ENCODE measurements at places on chromosomes 6 and 20. TPM values are rescaled to one million over a fixed set of nuclear protein-coding genes. Genes with fewer than 3 reads are reported as not detected.

- no peak for DNase-seq
Observed at GRCh38 chr6:16825784-16826183, 64.5 kb upstream of the ATXN1 start.

DNA sequence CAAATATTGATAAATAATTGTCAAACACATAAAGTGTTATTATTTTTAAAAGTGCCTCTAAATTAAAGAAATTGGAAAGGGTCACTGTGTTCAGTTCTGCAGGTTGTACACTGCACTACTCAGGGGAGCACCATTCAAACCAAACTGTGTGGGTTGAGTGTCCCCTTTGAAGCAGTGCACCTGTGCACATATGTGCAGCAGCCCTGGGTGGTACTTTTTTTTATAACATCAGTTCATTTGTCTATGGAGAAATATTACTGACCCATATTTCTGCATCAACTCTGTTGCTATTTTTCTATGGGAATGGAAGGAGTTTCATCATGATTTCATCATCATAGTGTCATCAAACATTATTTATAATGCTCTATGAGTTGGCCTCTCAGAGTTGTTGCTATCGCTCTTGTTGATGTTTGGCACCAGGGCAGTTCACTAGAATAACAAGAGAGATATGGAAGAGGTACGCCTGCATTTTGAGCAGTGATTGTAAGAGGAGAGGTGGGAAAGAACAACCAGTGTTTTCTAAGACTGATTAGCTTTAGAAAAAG is 457.6 kb downstream of the TFAP2A start:
- DNase-seq: no peak

DNA sequence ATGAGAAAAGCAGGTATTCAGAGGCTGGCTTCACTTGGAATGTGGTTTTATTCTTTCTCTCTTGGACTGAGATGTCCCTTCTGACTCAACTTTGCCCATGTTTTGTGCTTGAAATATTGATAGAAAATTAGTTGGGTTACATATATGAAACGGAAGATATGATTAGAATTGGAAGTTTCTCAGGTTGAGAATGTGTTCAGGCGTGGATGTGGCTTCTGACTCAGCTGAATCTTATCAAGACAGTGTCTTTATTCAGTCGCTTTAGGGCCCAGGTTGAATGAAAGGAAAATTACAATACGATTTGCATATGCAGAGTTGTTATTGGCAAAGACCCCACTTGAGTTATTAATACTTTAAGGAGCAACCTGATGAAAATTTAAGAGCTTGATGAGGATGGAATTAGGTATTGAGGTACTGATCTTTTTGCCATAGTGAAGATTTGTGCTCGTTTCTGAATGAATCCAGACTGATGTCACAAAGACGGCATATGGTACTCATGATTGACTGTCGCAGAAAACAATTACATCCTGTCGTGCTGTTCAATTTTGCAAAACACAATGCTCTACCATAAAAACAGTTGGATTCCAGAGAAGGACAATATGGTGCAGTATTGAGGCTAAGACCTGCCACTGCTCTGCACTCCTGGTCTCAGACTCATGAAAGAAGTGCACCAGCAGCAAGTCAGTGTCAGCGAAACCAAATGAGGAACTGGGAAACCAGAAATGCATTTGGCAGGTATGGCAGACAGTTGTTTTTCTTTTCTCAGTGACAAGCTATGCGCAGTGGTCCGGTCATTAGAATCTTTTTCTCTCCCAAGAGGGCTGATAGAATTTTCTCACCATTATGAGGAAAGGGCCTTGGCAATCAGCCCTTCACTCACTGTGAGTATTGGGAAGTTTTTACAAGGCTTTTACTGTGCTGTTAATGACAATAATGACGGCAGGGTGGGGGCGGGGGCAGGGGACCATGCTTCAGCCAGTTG is 158.3 kb downstream of the DOK5 start:
- DNase-seq: no peak

DNA sequence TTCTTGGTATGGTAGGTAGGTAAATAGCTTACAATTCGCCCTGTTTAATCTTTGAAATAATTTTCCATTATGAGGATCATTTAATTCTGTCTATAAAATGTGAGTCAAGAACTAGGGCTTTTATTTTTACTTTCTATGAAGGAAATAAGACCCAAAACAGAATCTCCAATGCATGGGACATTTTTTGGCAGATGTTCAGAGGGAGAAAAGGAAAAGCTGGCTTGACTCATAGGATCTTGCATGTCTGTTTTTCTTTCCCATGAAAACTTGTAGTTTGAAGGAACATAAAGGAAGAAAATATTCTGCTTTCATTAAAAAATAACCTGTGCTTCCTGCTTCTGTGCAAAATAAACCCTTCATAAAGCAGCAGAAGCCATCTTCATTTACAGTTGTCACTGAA is 143.1 kb upstream of the INSM1 start:
- no peak for DNase-seq

DNA sequence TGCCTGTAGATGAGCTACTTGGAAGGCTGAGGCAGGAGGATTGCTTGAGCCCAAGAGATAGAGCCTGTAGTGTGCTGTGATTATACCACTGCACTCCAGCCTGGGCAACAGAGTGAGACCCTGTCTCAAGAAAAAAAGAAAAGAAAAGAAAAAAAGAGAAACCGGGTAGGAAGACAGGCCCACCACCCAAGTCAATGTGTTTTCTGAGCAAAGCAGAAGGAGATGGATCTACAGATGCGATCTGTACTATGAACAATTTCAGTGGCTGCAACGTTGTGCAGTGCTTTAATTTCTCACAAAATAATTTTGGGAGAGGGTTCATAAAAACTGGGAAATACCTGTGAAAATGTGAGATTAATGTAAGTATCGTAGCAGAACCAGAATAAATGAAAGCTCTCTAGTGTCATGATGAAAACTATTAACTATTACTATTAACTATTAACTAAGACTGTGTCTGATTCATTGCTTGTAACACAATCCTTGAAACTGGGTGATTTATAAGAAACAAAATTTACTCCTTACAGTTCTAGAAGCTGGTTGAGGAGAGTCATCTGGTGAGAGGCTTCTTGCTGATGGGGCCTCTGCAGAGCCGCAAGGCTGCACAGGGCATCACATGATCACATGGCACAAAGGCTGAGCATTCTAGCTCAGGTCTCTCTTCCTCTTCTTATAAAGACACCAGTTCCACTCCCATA is 233.1 kb upstream of the ZNF217 start:
- DNase-seq: no peak

DNA sequence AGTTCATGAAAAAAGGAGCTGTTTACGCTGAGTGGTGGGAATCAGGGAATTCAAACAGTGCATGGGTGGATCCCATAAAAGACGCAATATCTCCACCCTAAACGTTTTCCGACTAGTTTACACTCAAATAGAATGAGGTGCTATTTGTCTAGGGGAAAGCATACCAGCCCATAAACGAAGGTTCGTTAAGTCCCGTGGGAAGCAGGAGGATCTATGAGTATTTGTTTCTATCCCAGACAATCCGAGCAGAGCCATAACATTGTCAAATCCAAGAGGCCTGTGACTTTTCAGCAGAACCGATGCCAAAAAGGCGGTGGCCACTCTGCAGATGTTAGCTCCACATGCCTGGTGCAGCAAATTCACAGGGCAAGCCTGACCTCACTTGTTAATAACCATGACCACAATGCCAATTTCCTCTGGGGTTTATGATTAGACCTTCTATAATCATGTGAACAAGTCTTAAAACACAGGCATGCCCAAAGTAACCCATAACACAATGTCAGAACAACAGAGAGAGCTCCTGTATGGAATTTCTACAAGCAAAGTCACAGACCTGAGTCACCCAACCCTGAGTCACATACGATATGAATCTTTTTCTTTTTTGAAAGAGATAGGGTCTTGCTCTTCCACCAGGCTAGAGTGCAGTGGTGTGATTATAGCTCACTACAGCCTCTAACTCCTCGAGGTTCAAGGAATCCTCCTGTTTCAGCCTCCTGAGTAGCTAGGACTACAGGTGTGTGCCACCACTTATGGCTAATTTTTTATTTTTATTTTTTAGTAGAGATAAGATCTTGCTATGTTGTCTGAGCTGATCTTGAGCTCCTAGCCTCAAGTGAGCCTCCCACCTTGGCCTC is 123.3 kb downstream of the KIF13A start:
- DNase-seq: no peak

DNA sequence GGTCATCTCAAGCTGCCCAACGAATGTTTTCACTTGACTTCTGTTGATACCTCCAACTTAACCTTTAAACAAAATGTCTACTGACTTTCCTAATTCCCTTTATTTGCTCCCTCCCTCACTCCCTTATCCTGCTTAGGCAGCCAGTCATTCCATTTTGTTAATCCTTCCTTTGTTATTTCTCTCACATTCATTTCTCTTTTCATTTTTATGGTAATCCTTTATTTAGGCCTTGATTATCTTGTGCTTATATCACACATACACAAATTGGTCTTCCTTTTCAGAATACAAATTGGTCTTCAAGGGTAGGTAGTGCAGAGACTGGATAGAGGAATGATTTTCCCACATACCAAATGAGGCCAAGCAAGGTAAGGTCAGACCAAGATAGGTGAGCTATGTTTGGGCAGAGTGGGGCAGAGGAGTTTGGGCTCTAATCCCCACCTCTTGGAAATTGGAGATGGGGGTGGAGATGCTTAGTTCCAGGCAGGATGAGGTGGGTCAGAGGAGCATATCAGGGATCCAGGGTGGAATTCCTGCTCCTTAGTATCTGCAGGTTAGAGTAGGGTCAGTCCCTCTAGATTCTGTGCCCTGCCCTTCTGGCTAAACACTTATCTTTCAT is 2.0 kb upstream of the SPACA1 start:
- DNase-seq: no peak

- DNase-seq: no peak
Observed at GRCh38 chr6:1208876-1209275, 103.0 kb upstream of the FOXQ1 start.

DNA sequence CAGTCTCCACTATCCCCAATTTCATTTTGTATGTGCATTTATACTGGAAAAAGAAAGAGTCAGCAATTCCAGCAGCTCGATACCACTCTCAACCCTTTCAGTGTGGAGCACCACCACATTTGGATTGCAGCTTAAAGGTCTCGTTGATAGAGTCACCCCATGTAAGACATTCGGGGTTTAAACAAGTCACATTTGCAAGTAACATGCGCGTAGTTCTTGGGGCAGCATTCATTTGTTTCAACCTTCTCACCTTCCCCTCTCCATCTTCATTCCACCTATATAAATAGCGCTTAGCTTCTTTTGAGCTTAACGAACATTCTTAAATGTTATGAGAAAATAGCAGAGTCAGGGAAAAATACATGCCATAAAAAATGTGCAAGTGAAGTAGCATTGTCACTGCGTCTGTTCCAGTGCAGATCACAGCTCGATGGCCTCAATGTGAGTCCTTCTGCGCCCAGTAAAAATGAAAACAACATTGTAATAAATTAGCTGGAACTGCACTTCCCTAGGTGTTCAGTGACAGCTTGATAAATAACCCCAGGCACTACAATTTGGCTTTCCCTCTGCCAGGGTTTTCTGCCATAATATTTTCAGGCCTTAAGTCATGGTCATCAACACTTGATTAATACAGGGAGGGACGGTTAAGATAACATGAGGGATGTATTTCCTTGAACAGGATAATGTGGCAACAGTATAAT is 737.8 kb upstream of the NRSN1 start:
- DNase-seq: no peak

DNA sequence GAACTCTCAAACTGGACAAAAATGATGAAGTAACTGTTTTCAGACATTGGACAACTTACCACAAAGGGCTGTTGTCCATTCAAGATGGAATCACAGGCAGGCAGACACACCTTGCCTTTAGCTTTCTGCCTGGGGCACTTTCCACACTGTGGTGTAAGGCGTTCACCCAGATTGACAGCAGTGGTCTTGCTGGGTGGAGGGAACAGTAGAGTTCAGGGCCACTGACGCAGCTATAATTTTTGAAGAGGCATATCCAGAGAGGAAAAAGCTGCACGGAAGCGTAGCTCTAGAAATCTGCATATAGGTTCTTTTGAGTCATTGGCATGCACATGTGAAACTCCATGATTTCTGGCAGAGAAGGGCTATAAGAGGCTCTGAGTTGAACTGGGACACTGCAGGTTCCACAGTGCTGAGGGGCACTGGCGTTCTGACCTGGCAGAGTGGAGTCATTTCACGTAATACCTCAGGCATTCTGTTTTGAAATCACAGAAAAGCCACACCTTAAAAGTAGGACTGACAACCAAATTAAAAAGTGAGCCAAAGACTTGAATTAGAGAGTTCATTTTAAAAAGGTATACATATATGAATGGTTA is 105.0 kb upstream of the EDN1 start:
- no peak for DNase-seq

- no peak for DNase-seq
Observed at GRCh38 chr20:18904624-18905023, 91.0 kb downstream of the SCP2D1 start.

The ZNF184 gene
- 9.8 TPM for total RNA-seq

DNA sequence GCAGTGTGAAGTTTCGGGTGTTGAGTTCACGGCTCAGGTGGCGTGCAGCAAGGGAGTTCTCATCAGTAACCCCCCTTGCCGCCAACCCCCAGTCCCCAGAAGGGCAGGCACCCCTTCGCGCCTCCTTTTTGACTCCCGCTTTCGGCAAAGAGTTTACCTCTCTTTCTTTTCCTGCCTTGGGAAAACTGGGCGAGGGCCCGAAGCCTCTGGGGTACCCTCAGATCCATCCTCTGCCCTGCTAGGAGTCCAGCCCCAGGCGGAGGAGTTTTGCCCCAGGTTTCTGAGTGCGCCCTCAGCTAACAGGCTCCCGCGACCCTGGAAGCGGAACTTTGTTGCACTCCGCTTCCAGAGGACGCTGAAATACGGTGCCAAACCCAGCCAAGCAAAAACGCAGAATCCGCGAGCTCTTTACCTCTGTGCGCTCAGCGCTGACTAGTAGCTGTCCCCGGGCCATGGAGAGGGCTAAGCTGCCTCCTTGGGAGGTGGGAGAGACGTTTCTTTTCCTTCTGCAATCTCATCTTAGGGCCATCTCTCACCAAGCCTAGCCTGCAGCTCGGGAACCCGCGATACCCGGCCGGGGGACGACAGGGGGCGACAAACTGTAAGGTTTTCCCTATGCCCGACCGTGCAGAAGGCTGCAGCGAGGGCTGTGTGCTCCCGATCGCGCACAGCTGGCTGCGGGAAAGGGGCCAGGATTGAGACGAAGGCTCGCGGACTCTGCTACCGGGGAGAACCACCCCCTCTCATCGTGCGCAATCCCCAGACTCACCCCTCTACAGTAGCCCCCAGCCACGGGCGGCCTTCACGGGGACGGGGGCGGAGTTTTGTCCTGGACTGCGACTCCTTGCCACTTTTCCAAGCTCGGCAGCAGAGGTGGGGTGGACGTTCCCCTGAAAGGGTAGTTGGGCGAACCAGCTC is 2.7 kb upstream of the PAX1 start:
- no peak for DNase-seq

DNA sequence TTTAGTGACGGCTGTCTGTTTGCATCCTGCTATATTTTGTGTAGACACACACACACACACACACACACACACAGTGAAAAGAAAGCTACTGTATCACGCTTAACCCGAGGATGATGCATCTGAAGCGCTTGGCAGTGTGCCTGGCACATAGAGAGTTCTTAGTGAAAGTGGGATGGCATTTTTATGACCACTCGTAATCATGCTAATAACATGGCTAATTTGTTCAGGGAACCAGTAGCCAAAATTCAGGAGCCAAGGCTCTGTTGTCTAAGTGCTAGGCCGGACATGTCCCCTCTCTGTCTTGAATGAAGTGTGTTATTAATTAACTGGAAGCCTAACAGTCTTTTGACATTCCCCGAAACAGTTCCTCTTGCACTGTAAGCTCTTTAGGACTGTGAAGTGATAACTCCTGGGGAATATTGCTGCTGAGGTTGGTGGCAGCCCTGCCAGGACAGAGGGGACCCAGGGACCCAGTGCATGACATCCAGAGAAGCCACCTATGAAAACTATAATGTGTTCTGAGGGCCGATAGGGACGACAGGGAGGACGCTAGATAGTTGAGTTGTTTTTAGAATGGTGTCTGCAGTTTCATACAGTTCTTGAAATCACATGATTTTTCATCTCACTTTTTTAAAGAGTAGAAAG is 45.0 kb upstream of the IRF4 start:
- no peak for DNase-seq
